ENCODE measurements at places on chromosomes 5 and 9. TPM values are rescaled to one million over a fixed set of nuclear protein-coding genes. Genes with fewer than 3 reads are reported as not detected.

- no peak overlapping the region for H3K4me3 ChIP-seq
- no peak overlapping the region for H3K27ac ChIP-seq
- DNase-seq: no peak
- peaks cover 9% of the 10 kb centered on the region for H3K27me3 ChIP-seq
Measured at GRCh38 chr9:35395076-35395705, 94.7 kb upstream of the RUSC2 start.

DNA sequence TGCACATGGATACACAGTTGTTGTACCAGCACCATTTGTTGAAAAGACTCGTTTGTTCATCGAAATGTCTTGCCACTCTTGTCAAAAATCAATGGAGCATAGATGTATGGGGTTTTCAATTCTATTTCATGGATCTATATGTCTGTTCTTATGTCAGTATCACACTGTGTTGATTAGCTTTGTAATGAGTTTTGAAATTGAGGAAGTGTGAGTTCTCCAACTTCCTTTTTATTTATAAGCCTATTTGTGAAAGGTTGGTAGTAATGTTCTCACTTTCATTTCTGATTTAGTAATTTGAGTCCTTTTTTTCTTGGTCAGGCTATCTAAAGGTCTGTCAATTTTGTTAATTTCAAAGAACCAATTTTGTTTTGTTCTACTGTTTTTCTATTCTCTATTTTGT, 26.1 kb downstream of the ZNF510 start:
- H3K4me1 ChIP-seq: no peaks in the 10 kb centered on the region

The DBH gene
- 1.8 TPM for total RNA-seq

The SV2C gene
- 17.8 TPM for total RNA-seq

The CRHBP gene
- not detected for total RNA-seq

The SLCO6A1 gene
- total RNA-seq: 1.6 TPM
